Activated CD4-positive, alpha-beta T cell treated with anti-CD3 and anti-CD28 coated beads, Interleukin-2, amount 10 ng/mL, durations not matched to agents 24 days and 14 days (primary cell): ENCODE measurements at places on chromosomes 5 and 9.

DNA sequence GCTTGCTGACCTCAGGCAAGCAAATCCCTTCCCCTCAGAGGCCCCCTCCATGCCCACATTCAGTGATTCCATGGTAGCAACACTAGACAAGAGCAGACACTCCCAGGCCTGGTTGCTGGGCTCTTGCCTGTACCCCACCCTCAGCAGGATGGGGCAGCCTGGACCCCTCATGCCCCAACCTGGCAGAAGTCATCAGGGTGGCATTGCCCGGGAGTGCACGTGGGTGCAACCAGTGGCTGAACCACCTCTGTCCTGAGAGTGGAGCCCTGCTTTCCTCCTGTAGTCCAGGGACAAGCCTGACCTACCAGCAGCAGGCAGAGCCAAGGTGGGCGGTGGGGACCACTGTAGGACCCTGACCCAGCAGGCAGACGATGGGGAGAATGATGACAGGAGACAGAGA lies 65.8 kb upstream of the TBC1D2 start:
- no peaks in the 10 kb centered on the region for H3K4me1 ChIP-seq
- no peak overlapping the region for H3K4me3 ChIP-seq
- DNase-seq, result no peak
- no peaks in the 10 kb centered on the region for H3K36me3 ChIP-seq

DNA sequence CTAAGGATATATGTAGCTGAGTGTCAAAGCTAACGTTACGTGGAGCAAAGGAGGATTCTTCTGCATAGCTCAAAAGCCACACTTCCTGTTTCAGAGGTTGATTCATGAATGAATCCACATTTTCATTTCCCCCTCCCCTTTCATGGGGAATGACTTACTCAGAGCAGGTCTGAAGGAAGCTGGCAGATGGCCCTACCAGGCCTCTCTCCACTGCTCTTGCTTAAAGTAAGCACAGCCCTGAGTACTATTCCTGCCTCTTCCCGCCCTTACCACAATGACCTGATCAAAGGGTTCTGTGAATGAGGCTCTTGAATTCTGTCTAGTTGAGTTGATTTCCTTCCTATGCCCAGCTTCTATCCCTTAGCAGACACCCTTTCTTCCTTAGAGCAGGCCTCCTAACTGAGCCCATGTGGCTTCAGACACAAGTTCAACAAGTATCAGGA lies 6.3 kb downstream of the IGIP start:
- no peak overlapping the region for H3K4me3 ChIP-seq
- no peaks in the 10 kb centered on the region for H3K36me3 ChIP-seq
- peaks cover 3% of the 10 kb centered on the region for H3K27me3 ChIP-seq
- DNase-seq, result peak; percentile 62

- peaks cover 7% of the 10 kb centered on the region for H3K4me1 ChIP-seq
- H3K27ac ChIP-seq, result no peak overlapping the region
- no peaks in the 10 kb centered on the region for H3K36me3 ChIP-seq
- peaks cover 20% of the 10 kb centered on the region for H3K27me3 ChIP-seq
- no peak overlapping the region for H3K4me3 ChIP-seq
These were observed 7.8 kb upstream of the ANP32B start for GRCh38 chr9:97975376-97975775.

DNA sequence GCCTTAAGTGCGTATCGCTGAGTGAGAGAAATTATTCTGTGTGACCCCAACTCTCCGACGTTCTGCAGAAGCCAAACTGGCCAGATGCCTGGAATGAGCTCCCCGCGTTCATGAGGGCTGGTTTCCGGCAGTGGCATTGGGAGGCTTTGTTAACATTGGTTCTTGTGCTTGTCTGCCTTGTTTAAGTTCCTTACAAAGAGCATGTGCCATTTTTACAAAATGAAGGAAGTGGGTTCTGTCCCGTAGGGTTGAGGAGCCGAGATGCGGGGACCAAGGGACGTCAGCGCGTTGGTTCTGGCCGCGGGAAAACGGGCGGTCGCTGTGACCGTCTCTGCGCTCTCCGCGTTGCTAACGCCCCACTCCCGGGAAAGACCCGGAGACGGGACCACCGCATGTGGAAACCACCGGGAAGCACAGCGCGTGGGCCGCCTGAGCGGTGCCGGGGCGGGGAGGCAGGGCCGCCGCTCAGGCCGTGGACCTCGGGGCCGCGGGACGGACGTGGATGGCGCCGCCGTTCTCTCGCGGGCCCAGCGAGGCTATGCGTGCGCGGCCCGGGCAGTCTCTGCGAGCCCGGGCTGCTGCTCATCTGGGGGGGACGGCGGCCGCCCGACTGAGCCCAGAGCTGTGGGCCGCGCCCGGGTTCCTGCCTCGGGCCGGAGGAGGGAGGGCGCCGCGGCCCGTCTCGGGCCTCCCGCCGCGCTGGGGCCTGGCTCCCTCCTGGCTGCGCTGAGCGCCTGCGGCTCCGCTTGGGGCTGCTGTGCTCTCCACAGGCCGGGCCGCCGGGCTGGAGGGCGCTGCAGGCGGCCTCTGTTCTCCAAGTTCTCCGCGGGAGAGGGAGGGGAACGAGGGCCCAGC lies 13.4 kb downstream of the RABL6 start:
- DNase-seq, result no peak
- no peak overlapping the region for H3K27ac ChIP-seq
- H3K36me3 ChIP-seq, result peaks cover 18% of the 10 kb centered on the region
- no peaks in the 10 kb centered on the region for H3K27me3 ChIP-seq
- peaks cover 3% of the 10 kb centered on the region for H3K4me1 ChIP-seq

DNA sequence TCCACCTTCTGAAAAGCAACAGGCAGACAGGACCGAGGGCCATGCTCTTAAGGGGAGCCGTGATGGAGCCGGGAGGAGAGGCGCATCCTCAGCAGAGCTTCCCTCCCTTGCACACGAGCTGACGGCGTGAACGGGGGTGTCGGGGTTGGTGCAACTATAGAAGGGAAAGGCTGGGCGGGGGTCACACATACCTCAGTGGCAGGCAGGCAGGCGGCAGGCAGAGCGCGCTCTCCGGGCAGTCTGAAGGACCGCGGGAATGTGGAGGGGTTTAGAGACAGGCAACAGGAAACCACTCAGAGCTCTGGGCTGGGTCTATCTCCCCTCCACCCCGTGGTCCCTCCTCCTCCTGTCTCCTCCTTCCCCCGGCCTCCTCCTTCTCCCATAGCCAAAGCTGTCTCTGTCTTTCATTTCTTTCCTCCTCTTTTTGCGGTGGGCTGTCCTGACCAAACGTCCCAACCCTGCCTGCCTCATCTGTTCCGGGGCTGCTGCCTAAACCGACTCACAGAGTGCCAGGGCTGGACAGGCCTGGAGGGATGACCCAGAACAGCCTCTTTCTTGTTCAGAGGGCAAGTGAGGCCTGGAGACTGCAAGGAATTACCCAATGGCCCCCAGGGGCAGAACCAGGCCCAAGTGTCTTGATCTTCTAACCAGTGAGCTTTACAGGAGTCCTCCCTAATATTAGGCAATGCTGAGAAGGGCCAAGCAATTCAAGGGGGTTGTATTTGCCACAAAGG lies at the start of gene SPARC:
SPARC (minus strand) TSS at position 242 of the 734 bp plus-strand sequence. CDS start 10,727 bp downstream, outside the sequence.
- H3K4me3 ChIP-seq, result peak within 1 kb of the TSS; percentile 62
- H3K27ac ChIP-seq, result no peak within 1 kb of the TSS
- H3K4me1 ChIP-seq, result peaks cover 10% of the 10 kb centered on the region
- peak; percentile 59 for DNase-seq
- H3K27me3 ChIP-seq, result peaks cover 41% of the 10 kb centered on the region

DNA sequence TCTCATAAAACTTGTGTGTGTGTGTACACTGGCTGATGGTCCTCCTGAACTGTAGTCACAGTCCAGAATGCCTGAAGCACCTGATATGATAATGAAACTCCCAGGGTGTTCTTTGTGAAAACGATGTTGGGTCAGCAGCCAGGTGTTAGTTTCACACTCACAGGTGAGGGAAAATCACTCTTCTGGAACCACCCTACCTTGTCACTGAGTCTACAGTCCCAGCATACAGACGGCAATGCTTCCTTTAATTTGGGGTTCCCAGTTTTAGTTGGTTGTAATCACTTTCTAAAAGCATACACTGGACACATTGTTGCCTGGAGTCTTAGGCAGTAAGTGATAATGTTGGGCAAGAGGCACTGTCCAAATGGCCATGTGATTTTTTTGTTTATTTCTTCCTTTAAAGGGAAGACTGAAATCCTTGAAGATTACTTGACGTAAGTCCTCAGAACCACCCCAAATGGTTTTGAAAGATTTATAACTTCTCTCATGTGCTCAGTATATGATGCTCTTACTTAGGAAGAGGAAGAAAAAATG lies 18.2 kb upstream of the MGAT1 start:
- H3K27me3 ChIP-seq, result no peaks in the 10 kb centered on the region
- H3K36me3 ChIP-seq, result no peaks in the 10 kb centered on the region
- H3K4me1 ChIP-seq, result peaks cover 16% of the 10 kb centered on the region
- H3K4me3 ChIP-seq, result no peak overlapping the region
- DNase-seq, result peak; percentile 41
- no peak overlapping the region for H3K27ac ChIP-seq

DNA sequence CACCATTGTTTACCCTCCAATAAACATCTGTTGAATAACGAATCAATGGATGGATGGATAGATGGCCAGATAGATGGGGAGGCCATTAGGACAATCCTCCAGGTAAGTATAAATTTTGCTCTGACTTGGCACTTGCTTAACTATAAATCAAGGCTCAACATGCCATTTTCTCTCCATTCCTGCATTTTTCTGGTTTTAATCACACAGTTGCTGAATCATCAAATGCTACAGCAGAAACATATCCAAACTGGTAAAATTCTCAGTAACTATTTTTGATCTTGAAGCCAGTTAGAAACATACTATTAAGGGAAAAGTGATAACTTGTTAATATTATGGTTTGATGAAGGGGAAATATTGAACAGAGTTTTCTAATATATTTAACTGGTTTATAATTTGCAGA lies 71.5 kb upstream of the MTAP start:
- H3K27ac ChIP-seq, result no peak overlapping the region
- H3K36me3 ChIP-seq, result no peaks in the 10 kb centered on the region
- H3K4me3 ChIP-seq, result no peak overlapping the region
- peaks cover 24% of the 10 kb centered on the region for H3K27me3 ChIP-seq
- no peak for DNase-seq
- H3K4me1 ChIP-seq, result no peaks in the 10 kb centered on the region
